ENCODE measurements at places on chromosomes 6 and 20. TPM values are rescaled to one million over a fixed set of nuclear protein-coding genes. Genes with fewer than 3 reads are reported as not detected.

The TSHZ2 gene
- total RNA-seq, result not detected

The PSORS1C2 gene
- not detected for total RNA-seq

DNA sequence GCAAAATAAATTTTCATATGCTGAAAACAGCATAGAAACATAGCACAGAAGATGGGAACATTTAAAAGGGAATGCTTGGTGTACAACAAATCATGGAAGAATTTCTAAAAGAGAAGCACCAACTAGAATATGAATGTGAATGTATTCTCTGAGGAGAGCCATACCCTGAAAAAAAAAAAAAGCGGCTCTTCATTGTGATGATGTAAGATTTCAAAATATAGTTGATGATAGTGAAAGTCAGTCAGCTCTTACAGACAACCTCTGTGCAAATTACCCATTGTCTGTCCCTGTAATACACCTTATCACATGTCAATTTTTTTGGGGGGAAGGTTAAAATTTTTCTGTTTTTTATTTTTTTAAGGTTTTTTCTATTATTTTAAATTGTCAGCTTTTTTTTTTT, 58.6 kb upstream of the PTCHD4 start:
- no peak for DNase-seq

- peak; percentile 66 for DNase-seq
Measured at GRCh38 chr6:44487586-44487985, 100.1 kb downstream of the CDC5L start.

DNA sequence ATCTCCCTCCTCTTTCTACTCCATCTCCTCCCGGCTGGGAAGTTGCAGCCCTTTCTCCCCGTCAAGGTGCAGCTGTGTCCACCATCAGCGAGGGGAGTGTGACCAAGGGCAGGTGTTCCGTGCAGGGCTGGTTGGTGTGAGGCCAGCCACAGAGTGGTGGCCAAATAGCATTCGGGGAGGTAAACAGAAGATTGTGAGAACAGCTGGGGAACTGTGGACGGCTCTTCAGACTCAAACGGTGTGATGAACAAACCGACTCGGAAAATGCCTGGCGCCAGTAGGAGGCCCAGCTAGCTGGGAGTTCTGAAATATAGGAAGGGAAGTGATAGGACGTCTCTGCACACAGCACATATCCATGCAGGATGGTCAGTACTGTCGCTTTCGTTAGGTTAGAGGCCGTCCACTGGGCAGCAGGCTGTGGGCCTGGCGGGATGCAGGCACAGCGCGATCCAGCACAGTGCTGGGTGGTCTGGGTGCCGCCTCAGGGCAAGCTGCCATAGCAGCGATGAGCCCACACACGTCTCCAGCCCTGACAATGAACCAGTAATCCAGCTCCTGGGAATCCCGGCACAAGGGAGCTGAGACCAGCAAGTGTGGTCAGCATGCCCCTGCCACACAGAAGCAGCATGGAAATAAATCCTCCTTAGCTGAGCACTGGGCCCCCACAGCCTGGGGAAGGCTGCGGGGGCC, 258.1 kb downstream of the TAF4 start:
- no peak for DNase-seq
